ENCODE measurements at places on chromosomes 7 and 10.

GRCh38 chr7:156702399-156702798, 61.8 kb downstream of the RNF32 start:
- H3K36me3 ChIP-seq = no peaks in the 10 kb centered on the region
- no peaks in the 10 kb centered on the region for H3K27me3 ChIP-seq
- H3K4me1 ChIP-seq = peaks cover 6% of the 10 kb centered on the region
- H3K4me3 ChIP-seq = no peak overlapping the region
- no peak for DNase-seq

GRCh38 chr7:75789361-75789924, 17.4 kb upstream of the CCL26 start:
- no peak for DNase-seq
- H3K4me1 ChIP-seq = no peaks in the 10 kb centered on the region
- no peak overlapping the region for H3K4me3 ChIP-seq
- no peaks in the 10 kb centered on the region for H3K27me3 ChIP-seq
- no peaks in the 10 kb centered on the region for H3K36me3 ChIP-seq
- H3K27ac ChIP-seq = no peak overlapping the region

DNA sequence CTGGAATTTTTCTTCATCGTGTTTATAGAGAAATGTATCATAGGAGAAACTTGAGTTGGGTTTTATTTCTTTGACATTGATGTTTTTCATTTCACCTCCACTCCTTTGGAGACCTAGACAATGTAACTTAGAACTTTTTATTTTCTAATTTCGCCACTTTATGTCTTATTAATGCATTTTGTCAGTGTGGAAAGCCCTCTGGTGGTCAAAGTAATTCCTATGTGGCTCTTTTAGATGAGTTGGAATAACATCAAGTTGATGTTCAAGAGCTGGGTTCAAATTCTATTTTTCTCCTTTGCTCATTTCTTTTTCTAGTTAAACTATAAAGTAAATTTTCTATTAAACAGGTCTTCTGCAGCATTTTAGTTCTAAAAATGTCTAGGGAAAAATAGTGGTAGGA, 478.6 kb downstream of the LRMDA start:
- no peaks in the 10 kb centered on the region for H3K4me1 ChIP-seq
- no peak overlapping the region for H3K27ac ChIP-seq
- H3K36me3 ChIP-seq = no peaks in the 10 kb centered on the region
- no peak overlapping the region for H3K4me3 ChIP-seq

DNA sequence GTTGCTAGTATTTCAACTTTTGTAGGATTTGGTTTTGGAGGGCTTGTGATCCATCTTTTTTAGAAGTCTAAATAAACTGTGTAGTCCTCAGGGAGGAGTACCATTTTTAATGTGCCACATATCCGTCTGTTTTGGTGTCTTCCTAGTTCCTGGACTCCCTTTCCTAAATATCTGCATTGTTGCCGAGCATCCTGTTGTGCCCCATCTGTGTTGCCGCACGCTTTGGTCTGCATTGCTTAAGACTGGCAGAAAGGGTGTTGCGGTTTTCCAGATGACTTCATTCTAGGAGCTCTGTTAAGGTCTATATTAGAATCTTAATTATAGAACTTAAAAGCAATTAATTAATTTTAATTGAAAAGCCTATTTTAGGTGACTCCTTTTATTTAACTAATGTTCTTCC, 49.4 kb downstream of the RBM33 start:
- H3K36me3 ChIP-seq = no peaks in the 10 kb centered on the region
- no peaks in the 10 kb centered on the region for H3K27me3 ChIP-seq
- no peak overlapping the region for H3K27ac ChIP-seq
- no peak overlapping the region for H3K4me3 ChIP-seq
- peaks cover 11% of the 10 kb centered on the region for H3K4me1 ChIP-seq

DNA sequence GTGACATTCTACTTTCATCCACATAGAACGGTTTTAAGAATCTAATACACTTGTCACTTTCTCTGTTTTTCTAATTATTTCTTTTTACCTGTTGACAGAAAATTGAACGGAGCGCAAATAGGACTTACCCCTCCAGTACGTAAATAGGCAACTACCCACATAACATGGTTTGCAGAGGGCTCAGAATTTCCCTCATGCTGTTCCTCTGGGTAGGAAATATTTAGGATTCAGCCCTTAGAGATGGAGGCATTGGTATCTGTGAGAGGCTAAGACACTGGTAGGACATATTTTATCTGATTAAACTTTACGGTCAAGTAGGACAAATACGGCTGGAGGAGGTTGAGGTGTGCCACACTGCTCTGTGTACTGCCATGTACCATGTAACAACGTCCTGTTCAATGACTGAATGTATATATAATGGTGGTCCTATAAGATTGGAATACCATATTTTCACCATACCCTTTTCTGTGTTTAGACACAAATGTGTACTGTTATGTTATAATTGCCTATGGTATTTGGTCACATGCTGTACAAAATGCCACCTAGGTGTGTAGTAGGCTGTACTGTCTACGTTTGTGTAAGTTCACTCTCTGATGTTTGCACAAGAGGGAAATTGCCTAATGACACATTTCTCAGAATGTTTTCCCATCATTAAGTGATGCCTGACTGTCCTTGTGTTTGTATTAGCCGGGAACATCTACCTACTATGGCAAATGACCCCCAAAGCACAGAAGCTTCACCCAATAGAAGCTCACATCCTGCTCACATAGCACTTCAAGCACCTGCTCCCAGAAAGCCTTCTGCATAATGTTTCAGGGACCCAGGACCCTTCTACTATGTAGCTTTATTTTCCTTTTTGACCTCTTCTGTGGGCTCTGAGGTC, 429.4 kb upstream of the AKR1E2 start:
- no peak overlapping the region for H3K27ac ChIP-seq
- H3K36me3 ChIP-seq = no peaks in the 10 kb centered on the region
- no peak overlapping the region for H3K4me3 ChIP-seq

DNA sequence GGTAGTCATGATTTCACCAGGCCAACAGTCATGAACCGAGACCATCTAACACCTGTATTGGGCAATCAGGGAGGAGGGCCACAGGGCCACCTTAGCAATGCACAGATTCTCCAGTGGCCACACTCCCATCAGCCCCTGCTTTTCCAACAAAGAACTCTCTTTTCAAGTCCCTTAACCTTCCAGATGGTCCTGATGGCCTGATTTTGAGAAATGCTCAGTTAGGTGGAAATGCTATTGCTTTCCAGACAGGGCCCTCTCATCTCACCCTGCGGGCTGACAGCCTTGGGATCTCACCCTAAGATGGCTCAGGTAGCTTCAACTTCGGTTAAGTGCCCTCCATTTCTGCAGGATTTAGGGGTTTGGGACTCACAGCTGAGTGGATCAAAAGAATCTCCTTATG, 131.9 kb upstream of the PRR15 start:
- H3K4me1 ChIP-seq = no peaks in the 10 kb centered on the region
- no peak overlapping the region for H3K4me3 ChIP-seq
- H3K36me3 ChIP-seq = no peaks in the 10 kb centered on the region
- no peak overlapping the region for H3K27ac ChIP-seq
- DNase-seq = no peak

- no peaks in the 10 kb centered on the region for H3K36me3 ChIP-seq
- no peaks in the 10 kb centered on the region for H3K27me3 ChIP-seq
- H3K4me3 ChIP-seq = no peak overlapping the region
- no peaks in the 10 kb centered on the region for H3K4me1 ChIP-seq
- no peak overlapping the region for H3K27ac ChIP-seq
- no peak for DNase-seq
These were observed 309.2 kb upstream of the SHH start for GRCh38 chr7:156121434-156121833.

- H3K27ac ChIP-seq = no peak overlapping the region
- no peaks in the 10 kb centered on the region for H3K27me3 ChIP-seq
- H3K4me1 ChIP-seq = no peaks in the 10 kb centered on the region
- H3K4me3 ChIP-seq = no peak overlapping the region
- DNase-seq = no peak
- H3K36me3 ChIP-seq = no peaks in the 10 kb centered on the region
These were observed 45.3 kb downstream of the RGS10 start for GRCh38 chr10:119497243-119497642.

DNA sequence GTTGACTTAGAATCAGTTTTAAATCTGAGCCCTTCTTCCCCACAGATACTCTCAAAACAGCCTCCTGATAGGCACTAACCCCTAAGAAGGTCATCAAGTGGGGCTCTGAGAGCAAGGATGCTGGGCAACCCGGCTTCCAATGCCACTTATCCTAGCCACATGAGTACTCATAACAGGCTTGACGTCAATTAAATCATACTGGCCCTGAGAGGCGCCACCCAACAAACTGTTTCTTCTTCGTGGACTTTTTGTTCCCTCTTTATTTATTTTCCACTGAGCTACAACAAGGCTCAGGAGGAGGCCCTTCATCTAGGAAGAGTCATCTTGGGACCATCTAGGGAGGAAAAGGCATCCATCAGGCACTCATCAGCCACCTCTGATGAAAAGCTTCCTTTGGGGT, 255.9 kb downstream of the KCNMA1 start:
- no peak for DNase-seq
- H3K27me3 ChIP-seq = no peaks in the 10 kb centered on the region
- H3K4me3 ChIP-seq = no peak overlapping the region
- H3K4me1 ChIP-seq = no peaks in the 10 kb centered on the region

DNA sequence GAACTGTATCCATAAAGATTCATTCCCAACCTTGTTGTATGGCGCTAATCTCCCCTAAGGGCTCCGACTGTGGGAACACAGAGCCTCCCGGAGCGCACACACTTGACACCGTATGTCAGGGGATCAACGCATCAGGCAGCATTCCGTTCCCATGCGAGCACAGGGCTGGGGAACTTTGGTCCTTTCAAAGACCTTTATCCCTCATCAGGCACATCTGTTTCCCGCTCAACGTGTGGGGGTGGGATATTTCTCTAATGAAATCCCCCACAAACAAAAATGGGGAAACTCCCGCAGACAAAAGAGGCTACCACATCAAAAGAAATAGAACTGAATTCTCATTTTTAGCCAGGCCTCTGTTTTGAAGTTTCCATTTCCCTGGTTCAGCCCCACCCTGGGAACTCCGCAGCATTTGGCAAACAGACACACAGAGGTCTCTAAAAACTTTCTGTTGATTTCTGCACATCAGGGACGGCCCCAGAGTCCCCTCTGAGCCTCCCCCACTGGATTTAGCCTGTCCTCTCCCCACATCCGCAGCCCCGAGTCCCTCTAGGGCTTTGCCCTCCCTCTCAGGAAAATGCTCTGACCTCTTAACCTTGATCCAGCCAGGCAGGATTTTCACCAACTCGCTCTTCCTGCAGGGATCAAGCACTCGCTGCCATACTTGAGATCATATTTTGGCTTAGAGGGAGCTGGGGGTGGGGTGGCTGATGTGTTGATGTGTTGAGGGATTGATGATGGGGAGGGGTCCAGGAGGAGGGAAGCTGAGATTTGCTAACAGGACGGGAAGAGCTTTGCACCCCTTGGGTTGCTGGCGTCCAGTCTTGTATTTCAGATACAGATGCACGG, 6.6 kb downstream of the CPA5 start:
- H3K36me3 ChIP-seq = no peaks in the 10 kb centered on the region
- DNase-seq = no peak
- peaks cover 19% of the 10 kb centered on the region for H3K27me3 ChIP-seq
- no peak overlapping the region for H3K4me3 ChIP-seq

DNA sequence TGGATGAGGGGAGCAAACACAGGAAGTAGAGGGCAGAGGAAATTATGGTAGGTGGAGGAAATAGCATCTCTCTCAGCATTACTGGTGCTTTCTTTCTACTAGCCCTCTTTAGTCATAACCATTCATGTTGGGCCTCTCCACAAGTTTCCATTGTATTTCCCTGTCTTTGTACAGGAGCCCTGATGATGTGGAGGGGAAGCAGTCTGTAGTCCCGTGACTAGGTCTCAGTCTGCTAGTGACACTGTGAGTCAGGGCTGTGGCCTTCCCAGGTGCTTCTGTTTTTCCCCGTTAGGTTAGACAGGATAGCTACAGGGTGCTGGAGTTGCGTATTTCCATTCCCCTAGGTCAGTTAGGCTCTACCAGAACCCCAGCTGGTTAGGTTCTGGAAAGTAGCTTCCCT, 82.9 kb upstream of the NAMPT start:
- no peak for DNase-seq
- H3K4me1 ChIP-seq = no peaks in the 10 kb centered on the region
- H3K27ac ChIP-seq = no peak overlapping the region
- H3K36me3 ChIP-seq = no peaks in the 10 kb centered on the region
- H3K27me3 ChIP-seq = no peaks in the 10 kb centered on the region

- no peaks in the 10 kb centered on the region for H3K4me1 ChIP-seq
- DNase-seq = peak; percentile 90
- H3K4me3 ChIP-seq = no peak overlapping the region
- peaks cover 4% of the 10 kb centered on the region for H3K36me3 ChIP-seq
These were observed 14.4 kb upstream of the WBP1L start for GRCh38 chr10:102729029-102730026.

GRCh38 chr7:297611-298374, 7.8 kb downstream of the FOXL3 start:
- H3K27me3 ChIP-seq = peaks cover 32% of the 10 kb centered on the region
- H3K4me1 ChIP-seq = no peaks in the 10 kb centered on the region
- H3K4me3 ChIP-seq = no peak overlapping the region
- H3K27ac ChIP-seq = no peak overlapping the region

DNA sequence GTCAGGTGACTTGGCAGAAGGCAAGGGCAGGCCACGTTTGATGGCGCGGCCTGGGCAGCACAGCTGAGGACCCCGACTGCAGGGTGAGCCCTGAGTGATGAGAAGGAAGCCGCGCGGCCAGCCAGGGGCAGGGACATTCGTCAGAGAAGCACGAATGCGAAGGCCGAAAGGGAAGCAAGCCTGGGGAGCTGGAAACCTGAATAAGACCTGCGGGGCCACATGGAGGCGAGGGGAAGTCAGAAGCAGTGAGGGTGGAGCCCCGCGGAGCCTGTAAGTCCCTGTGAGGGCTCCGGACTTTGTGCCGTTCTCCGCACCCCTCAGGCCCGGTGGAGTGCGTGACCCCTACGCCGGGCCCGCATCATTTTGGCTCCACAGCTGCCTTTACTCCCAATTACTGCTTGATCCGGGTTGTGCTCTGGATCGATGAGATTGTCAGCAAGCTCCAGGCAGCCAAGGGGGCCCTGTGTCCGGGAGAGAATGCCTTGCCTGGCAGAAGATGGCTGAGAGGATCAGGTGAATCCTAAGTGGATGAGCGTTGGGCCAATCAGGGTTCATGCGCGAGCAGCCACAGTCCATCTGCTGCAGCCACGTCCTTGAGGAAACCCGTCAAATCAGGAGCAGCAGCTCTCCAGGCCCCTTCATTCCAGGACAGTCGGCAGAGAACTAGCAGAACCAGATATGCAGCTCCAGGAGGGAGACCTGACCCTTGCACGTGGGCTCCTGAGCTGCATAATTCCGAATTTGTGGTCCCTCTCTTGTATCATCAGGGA, 293.3 kb upstream of the SHH start:
- no peaks in the 10 kb centered on the region for H3K4me1 ChIP-seq
- no peak overlapping the region for H3K4me3 ChIP-seq
- no peaks in the 10 kb centered on the region for H3K36me3 ChIP-seq
- peaks cover 2% of the 10 kb centered on the region for H3K27me3 ChIP-seq
- H3K27ac ChIP-seq = no peak overlapping the region
- no peak for DNase-seq

- no peaks in the 10 kb centered on the region for H3K4me1 ChIP-seq
- no peak overlapping the region for H3K4me3 ChIP-seq
- DNase-seq = no peak
- no peaks in the 10 kb centered on the region for H3K36me3 ChIP-seq
These were observed 262.7 kb downstream of the DNAJB6 start for GRCh38 chr7:157599491-157599890.

- peak; percentile 5 for DNase-seq
- no peaks in the 10 kb centered on the region for H3K36me3 ChIP-seq
- no peaks in the 10 kb centered on the region for H3K27me3 ChIP-seq
- H3K27ac ChIP-seq = no peak overlapping the region
- peaks cover 30% of the 10 kb centered on the region for H3K4me1 ChIP-seq
- H3K4me3 ChIP-seq = no peak overlapping the region
These were observed 100.0 kb downstream of the INPP5A start for GRCh38 chr10:132637477-132638129.

- H3K27ac ChIP-seq = no peak overlapping the region
- no peaks in the 10 kb centered on the region for H3K36me3 ChIP-seq
- H3K27me3 ChIP-seq = no peaks in the 10 kb centered on the region
- peak; percentile 43 for DNase-seq
These were observed 11.8 kb upstream of the TIAL1 start for GRCh38 chr10:119608316-119609155.
